ENCODE measurements at places on chromosomes 4 and X.

- peak; percentile 68 for DNase-seq
Measured at GRCh38 chr4:125317525-125317877, 2.7 kb downstream of the FAT4 start.

GRCh38 chr4:54315561-54316538 is 86.8 kb downstream of the PDGFRA start:
- no peak for DNase-seq

DNA sequence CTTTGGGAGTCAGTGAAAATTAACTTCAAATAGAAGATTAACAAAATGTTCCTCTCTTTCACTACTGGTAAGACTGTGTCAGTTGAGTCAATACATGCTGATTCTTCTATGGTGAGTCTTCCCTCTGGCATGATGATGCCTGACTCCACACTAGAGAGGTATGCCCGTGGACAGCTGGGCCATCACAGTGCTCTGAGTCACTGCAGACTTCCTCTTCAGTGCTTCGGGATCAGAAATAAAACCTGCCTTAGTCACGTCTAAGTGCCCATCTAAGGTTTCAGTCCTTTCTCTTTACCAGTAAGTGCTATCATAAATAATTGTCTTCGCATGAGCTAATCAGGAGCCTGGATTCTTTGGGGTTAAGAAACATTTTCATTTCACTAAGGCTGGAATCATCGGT is 1.6 kb upstream of the ASB5 start:
- peak; percentile 99 for DNase-seq

DNA sequence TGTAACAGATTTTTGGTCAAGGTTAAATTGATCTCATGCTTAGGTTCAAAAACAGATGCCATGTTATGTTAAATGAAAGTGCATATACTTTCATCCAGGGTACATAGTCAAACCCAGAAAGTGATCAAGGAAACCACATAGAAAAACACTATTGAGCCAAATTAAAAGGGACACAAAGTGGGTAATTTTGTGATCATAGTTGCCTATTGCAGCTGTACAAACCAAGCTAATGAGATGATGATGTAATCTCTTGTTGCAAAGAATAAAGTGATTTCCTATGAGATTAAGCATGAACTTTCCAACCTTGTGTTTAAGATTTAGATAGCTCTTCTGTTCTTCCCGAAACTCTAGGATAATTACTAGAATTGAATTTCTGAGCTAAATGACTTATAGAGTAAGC is 20.2 kb upstream of the LIMCH1 start:
- DNase-seq = no peak

GRCh38 chr4:11418610-11419009 is 10.1 kb downstream of the HS3ST1 start:
- no peak for DNase-seq

DNA sequence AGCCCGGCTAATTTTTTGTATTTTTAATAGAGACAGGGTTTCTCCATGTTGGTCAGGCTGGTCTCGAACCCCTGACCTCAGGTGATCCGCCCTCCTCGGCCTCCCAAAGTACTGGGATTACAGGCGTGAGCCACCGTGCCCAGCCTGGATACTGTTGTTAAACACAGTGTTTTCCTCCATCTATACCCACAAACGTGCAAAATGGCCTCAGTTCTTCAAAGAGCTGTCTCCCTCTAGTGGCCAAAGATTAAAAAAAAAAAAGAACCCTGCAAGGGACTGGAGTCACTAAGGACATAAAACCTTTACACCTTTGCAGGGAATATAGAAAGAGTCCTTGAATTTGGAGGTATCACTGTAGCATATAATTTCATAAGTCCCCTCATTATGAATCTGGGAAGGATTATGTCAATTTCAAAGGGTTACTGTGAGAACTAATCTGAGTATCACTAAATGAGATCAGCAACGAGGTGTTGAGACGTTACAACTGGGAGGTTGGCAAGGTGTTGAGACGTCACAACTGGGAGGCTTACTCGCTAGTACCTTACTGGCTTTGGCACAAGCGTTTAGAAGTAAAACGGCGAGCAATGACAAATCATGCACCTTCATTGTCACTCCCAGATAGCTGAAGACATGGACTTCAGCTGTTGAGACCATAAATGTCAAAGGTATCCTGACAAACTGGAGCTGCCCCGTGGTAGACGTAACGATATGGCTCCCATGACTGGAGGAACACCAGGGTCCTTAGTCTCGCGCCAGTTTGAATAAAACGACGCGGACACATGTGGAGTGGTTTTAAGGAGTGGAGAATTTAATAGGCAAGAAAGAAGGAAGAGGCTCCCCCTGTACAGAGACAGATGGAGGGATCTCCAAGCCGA is 33.4 kb upstream of the ENPP6 start:
- DNase-seq = peak; percentile 61

DNA sequence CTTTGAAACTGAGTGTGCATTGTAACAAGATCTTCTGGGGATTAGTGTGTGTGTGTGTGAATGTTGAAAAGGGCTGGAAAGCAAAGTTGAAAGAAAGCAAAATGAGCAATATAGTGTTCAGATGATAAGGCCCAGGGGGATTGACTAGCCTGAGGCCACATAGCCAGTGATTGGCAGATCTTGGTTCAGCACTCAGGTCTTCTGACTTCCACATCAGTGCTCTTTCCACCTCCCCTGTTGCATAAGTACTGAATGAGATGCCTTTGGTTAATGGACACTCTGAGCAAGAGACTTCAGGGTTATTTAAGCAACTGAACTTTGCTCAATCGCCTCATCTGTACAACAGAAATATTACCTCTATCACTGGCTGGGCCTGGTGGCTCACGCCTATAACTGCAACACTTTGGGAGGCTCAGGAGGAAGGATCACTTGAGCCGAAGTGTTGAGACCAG is 120.4 kb downstream of the TMEM164 start:
- DNase-seq = peak; percentile 65

- peak; percentile 59 for DNase-seq
Measured at GRCh38 chr4:5365071-5366008, 314.1 kb downstream of the STK32B start.

GRCh38 chr4:109029987-109030386 is 267.1 kb upstream of the ETNPPL start:
- no peak for DNase-seq

DNA sequence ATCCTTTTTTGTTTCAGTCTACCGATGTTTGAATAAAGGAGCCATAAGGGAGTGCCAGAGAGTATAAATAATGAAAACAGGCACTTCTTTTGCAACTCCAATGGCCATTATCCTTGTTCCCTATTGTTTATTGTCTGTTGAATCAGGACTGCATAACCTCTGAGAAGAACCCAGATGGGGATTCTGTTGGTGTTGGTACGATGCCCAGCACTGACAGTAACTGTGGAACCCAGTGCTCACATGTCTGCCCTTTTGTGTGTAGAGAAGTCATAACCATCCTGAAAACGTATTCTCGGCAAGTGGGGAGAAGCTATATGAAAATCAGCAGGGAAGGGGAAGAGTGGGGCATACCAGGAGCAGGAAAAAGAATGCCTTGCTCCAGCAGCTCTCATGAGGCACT is 195.1 kb upstream of the EDNRA start:
- DNase-seq = peak; percentile 39

DNA sequence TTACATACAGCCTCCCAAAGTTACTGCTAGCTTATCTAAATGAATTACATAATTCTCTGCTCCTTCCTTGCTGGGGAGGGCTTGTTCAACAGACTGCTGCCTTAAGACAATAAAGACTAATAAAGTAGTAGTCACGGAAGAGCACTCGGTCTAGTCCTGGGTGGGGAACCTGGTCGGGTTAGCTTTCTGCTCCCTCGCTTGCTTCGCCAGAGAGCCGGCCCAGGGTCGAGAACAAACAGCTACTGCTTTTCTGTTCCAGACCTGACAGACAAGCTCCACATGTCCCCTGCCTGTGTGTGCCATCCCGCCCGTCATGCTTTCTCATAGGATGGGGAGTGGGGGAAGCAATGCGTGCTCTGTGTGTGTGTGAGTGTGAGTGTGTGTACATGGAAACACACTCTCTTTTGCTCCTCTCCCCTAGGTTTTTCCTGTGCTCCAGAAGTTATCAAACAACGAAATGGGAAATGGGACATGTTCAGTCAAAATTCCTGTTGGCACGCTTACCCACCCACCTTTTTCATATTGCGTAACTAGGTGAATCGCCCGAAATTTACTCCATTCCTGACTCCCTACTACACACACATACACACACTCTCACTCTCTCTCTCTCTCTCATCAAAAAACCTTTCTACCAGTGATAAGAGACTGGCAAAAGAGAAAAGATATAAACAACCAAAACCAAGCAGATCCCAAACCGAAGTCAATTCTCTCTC is 1.3 kb downstream of the NPY1R start:
- DNase-seq = no peak

DNA sequence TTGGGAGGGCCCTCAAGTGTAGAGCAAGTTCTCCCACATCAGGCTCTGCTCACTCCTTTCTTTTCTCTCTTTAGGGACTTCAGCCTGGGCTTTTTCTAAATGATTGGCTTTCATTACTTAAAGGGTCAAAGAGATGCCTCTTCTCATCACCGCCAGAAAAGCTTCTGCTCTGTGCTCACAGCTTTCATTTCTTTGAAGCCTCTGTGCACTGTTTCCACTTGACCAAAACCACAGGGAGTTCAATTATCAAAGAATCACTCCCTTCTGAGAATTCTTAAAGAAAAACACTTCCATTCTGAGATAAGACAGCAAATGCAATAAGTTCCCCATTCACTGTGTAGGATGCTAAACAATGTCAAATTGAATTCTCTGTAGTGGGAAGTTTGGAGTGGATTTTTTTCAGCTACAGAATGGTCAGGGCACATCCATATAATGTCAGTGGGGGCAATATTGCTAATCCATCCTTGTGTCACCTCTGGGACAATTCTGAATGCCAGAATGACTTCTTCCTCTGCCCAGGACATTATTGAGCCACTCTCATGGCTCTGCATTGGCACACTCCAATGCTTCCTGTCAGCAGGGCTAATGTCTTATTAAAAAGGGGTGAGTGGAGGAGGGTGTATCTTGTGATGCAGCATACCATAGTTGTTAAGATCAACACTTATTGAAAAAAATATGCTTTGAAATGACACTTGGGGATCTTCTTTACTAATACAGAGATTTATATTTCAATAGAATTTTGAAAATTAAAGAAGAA is 217.6 kb downstream of the SNCA start:
- DNase-seq = no peak

- DNase-seq = no peak
Measured at GRCh38 chr4:133623847-133624246, 474.8 kb downstream of the PCDH10 start.

DNA sequence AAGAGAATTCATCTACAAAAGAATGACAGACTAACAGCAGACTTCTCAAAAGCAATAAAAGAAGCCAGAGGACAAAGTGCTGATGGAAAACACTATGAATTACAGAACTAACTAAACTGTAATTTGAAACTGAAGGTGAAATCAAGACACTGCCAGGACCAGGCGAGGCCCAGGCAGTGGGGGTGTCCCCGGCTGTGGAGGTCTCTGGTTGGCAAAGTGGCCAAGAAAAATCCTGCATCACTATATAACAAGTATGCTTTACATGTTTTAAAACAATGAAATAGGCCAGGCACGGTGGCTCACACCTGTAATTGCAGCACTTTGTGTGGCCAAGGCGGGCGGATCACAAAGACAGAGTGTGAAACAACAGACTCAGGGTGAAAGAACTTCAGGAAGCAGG is 32.9 kb downstream of the CHM start:
- no peak for DNase-seq

- no peak for DNase-seq
Measured at GRCh38 chr4:95304898-95305297, 243.9 kb downstream of the UNC5C start.

GRCh38 chr4:38343608-38344007 is 320.4 kb upstream of the KLF3 start:
- no peak for DNase-seq

GRCh38 chr4:73673286-73673685 is 53.0 kb upstream of the RASSF6 start:
- no peak for DNase-seq

DNA sequence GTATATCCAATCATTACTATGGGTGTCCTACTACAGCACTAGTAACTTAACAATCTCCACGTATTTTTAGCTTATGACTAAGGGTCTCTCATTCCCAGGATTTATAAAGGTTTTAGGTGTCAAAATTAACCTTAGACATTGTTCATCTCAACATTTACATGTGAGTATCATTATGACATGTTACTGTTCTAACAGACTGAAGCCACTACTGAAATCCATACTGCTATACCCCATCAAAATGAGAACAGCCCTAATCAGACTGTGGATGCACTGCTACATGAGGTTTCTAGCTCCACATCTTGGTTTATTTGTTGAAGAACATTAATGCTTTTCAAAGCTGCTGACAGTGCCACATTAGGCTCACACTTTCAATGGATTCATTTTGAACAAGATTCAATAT is 35.6 kb upstream of the TXK start:
- DNase-seq = no peak

- no peak for DNase-seq
Measured at GRCh38 chrX:106220177-106220576, 52.1 kb downstream of the PWWP3B start.

DNA sequence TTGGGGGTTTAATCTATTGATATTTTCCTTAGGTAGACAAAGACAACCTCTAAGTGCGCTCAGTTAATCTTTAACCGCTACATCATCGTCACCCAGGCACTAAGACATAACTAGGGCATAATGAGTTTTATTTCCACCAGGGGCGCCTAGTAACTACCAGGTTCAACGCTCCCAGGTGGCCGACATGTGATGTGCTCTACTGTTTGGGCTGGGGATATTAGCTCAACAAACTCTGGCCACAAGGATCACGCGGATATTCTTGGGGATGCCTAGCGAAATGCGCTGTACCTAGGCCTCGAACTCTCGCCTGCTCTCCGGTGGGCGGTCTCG is 915 bp upstream of the RAB33B start:
- no peak for DNase-seq

GRCh38 chrX:96707804-96708203 is 23.2 kb downstream of the DIAPH2 start:
- no peak for DNase-seq

DNA sequence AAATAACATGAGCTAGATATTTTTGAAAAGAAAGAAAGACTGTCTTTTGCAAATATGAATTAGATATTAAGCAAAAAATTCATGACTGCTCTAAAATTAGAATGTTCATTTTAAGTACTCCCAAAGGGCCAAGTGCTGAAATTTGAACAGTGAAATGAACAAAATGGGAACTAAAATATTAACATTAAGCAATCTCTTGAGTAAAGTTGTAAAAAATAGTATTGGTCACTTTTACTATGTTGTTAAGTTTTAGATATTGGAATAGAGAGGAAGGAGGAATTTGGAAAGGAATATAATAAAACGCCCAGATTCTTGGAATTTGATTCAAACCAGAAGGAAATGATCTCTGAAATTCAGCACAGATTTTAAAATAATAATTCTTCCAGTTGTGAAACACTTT is 125.9 kb upstream of the ANK2 start:
- no peak for DNase-seq

- peak; percentile 68 for DNase-seq
Measured at GRCh38 chr4:118751629-118752323, 66.6 kb downstream of the METTL14 start.

- DNase-seq = no peak
Measured at GRCh38 chr4:99411041-99411440, 24.1 kb downstream of the ADH7 start.

DNA sequence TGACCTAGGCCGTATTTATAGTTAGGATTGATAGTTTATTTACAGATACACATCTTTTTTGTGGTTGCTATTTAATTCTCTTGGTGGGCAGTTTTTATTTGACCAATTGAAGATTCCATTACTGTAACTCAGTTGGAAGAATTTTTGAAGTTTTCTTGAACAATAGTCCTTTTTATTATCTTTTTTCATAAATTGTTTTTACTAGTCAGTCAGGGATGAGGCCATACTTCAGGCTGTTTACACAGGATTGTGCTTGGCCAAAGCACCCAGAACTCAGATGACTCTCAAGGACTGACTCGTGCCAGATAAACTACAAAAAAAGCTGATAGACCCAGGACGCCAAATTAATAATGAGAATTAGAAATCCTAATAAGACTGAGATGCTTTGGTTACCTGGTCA is 7.0 kb downstream of the HERC3 start:
- DNase-seq = peak; percentile 60
